ENCODE measurements at places on chromosomes 1 and 21. TPM values are rescaled to one million over a fixed set of nuclear protein-coding genes. Genes with fewer than 3 reads are reported as not detected.

DNA sequence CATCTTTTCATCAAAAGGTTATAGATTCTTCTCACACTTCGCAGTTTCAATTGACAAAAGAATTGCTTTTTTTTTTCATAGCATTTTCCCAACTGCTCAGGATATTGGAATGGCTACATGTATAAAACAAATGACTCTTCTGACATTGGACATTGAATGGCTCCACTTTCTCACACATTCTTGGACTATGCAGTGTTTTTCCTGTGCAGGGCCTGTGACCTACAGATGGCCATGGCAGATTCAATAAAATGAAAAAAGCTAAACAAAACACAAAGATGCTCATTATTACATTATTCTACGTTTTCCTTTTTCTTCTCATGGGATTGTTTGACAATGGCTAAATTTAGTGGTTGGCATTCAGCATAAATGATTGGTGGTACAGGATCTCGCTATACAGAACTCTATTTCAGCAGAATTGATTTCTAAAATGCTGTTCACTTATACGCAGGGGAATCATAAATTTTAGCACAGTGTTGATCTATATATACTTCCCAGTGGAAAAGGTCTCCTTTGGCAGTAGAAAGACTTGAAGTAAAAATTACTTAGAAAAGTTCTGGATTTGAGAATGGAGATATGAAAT is 115.6 kb upstream of the ADAMTS5 start:
- DNase-seq = no peak

- DNase-seq = no peak
These were observed 35.8 kb downstream of the FMO3 start for GRCh38 chr1:171126504-171126903.

AMPD1 gene
- total RNA-seq = not detected

GRCh38 chr1:208467151-208467780 is 223.1 kb upstream of the PLXNA2 start:
- no peak for DNase-seq

- no peak for DNase-seq
These were observed 4.3 kb downstream of the BRINP2 start for GRCh38 chr1:177174921-177175634.

DNA sequence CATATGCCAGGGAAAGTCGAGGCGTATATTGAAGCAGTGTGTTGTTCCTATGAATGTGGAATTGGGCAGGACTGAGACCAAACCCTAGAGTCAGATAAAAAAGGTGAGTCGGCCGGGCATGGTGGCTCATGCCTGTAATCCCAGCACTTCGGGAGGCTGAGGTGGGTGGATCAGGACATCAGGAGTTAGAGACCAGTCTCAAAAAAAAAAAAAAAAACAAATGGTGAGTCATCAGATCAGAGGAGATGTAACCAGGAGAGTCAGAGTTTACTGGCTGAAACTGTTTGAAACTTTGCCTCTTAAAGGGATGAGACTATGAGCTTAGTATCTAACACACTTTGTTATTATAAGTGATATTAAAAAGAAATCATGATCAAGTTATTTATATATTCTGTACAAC is 26.4 kb upstream of the SYCP1 start:
- DNase-seq = no peak

DNA sequence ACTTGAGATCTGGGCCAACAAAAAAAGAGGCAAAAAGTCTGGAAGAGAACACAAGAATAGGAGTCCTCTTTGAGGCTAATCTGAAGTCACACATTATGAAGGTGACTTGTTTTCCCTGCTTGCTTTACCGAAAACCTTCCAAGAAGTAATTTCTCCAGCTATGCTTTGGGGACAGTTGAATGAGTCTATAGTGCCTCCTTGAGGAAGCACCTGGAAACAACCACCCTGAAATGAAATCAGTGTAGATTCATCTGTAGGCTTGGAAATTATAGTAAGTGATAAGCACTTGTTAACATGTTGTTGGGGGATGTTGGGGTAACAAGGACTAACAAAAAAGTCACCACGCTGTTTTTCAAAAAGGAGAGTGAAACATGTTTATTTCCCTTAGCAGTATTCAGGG is 23.4 kb upstream of the RPTN start:
- no peak for DNase-seq

GRCh38 chr1:183418696-183419095 is 516 bp upstream of the NMNAT2 start:
- no peak for DNase-seq

GRCh38 chr1:88961647-88962275 is 30.7 kb downstream of the KYAT3 start:
- no peak for DNase-seq

All from PC-9 (cell line).